ENCODE measurements at places on chromosomes 16 and 17.

DNA sequence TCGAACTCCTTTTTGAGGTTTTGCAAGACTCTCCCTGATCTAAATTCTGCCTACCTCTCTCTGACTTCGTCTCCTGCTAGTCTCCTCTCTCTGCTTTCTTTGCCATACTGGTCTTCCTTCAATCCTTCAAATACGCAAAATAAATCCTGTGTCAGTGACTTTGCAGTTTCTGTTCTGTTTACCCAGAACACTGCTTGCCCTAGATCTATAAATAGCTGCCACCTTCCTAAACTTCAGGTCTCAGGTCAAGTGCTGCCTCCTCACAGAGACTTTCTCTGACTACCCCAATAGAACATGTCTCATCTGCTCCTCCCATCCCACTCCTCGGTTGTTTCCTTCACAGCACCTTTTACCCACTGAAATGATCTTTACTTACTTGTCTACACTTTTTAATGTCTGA, 78.9 kb downstream of the TRIM37 start:
- DNase-seq: no peak

GRCh38 chr16:84909476-84910085, 89.8 kb downstream of the CRISPLD2 start:
- DNase-seq: no peak

DNA sequence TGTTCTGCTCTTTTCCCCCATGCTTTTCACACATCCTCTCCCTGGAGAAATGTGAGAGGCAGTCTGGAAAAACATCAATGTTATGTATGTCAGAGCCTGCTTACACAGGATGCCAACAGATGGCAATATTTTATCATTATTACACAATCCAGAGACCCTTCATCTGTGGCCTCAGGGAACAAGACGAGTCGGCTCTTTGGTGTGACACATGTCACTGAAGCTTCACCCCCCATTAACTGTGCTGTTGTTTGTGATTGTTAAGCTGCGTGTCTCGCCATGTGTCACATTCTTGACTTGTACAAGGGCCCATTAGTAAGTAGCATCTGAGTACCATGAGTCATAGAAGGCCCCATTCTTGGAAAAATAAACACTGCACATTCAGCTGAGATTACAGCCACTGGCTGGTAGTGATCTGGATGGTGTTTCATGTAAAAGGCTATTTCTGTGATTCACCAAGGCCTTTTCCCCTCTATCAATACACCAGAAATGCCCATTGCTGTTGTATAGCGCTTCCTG, 682.1 kb upstream of the SOX9 start:
- DNase-seq: peak; percentile 91

GRCh38 chr16:12065866-12066545, 89.5 kb downstream of the SNX29 start:
- no peak for DNase-seq

DNA sequence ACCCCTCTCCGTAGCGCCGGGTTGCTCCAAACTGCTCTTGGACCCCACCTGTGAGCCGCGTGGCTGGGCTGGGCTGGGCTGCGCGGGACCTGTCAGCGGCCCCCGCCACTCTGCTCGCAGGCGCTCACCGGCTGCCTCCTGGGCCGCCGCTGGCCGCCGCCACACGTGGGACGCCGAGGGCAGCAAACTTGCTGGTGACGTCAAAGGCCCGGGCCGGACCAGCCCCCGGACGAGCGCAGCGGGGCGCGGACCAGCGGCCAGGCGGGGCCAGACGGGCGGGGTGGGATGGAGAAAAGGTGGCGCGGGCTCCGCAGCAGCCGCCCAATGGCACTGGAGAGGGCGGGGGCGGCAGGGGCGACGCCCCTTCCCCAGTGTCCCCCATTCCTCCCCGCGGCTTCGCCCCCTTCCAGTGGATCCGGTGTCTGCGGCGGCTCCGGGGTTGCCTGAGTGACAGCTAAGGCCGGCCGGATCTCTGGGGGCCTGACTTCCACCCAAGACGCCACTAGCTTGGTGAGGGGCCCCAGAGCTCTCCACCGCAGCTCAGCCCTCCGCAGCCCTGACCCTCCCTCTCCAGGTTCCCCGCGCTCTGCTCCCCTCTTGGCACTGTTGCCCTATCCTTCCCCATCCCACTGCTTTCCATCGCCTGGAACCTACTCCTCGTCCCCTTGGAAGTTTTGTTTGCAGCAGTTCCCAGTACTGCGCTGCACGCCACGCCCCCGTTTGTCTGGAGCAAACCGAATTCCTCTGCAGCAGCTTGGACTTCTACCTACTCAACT, at the start of gene HS3ST3A1:
Gene HS3ST3A1, minus strand, starts transcription at position 154 of the 776 bp plus-strand sequence. CDS start 800 bp downstream, outside the sequence.
- peak; percentile 91 for DNase-seq

DNA sequence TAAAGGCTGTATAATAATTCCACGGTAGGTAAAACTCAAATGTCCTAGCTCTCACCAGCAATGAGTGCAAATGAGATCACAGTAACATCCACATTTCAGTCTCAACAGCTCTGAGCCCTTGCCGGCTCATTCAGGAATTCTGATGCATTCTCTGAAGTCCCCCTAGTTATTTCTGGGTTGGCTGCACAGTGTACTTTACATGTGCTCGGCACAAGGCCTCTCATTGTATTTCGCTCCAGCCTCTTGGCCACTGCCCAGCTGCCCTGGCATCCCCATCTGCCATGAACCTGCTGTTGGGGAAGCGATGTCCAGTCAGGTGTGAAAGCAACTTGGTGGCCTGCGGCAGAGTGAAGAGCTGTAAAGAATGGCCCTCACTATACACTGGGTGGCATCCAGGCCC, 14.3 kb downstream of the PRCD start:
- no peak for DNase-seq

GRCh38 chr17:28086519-28086918, 44.0 kb downstream of the NLK start:
- peak; percentile 5 for DNase-seq

- DNase-seq: no peak
These were observed 36.2 kb downstream of the USP10 start for GRCh38 chr16:84735849-84736586.

GRCh38 chr16:14077918-14078317, 6.8 kb downstream of the MRTFB start:
- DNase-seq: no peak

DNA sequence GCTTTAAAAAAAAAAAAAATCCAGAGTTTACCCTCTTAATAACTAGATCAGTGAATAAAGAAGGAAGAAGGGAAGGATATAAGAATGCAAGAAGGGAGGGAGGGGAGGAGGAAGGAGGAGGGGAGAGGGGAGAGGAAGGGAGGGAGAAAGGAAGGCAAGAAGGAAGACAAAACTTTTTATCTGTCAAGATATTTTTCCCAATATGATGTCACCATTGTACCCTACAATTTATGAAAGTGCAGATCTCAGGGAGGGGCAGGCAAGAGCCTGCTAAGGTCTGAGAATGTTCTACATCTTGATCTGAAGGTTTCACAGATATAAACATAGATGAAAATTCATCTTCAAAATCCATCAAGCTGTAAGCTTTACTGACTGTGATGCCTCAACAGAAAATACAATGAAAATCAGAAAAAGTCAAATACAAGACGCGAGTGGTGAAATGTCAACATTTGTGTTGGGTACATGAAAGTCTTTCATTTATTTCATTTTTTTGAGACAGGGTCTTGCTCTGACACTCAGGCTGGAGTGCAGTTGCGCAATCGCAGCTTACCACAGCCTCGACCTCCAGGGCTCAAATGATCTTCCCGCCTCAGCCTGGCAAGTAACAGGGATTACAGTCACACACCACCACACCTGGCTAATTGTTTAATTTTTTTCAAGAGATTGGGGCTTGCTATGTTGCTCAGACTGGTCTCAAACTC, 57.1 kb upstream of the EMP2 start:
- DNase-seq: no peak

- no peak for DNase-seq
These were observed 16.3 kb downstream of the LRRC3C start for GRCh38 chr17:39943702-39944392.

Measured in fibroblast of upper back skin (primary cell).